ENCODE measurements at places on chromosomes 3 and 15.

- DNase-seq: no peak
These were observed 34.4 kb downstream of the FSIP1 start for GRCh38 chr15:39748276-39748675.

- DNase-seq: no peak
These were observed 29.8 kb upstream of the EPHB3 start for GRCh38 chr3:184531626-184532280.

DNA sequence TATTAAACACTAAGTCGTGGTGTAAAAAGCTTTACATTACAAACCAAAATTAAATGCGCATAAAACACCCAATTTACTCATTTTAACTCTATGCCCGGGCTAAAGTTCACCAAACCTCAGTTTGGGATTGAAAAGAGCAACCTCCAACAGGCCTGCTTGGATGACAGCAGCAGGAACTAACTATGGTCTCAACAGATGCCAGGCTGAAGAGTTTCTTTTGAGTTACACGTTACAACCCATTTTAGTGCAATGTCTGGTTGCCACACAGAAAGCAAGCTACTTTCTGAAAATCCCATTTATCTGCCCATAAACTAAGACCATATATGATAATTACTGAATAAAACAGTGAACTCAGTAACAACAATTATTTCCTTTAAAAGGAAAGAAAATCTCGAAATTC lies 2.2 kb downstream of the SATB1 start:
- DNase-seq: no peak

DNA sequence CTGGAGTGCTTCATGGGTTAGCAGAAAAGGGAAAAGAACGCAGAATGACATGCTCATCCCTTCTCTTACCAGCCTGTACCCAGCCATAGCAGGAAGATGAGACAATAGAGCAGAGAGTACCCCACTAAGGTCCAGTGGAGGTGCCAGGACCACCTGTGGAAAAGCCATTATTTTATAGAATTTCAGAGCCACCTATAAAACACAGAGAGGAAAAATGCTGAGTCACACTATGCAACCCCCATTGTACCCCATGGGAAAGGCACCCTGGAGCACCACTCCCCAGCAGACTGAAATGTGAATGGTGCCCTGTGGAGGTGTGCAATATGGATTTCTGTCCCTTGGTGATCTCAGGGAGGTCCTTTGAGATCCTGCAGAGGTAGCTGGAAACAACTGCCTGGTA lies 97.2 kb downstream of the HES1 start:
- DNase-seq: no peak

Measured in mesothelial cell of epicardium (in vitro differentiated cells).